ENCODE measurements at places on chromosomes 3 and 15.

DNA sequence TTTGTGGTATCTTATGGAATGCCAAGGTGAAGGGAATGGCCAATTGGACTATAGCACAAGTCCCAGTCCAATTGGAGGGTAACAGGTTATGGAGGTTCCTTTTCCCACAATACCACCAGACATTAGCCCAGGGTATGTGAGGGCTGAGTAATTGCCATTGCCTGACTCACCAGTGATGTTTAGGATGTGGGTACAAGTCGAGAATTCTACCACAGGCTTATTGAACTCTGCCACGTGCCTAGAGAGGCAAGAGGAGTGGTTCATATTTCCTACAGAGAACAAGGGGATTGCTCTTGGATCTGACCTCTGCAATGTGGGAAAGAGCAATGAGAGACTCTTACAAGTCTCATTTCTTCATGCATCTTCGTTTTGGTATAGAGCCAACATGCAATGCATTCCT, 85.0 kb upstream of the XCR1 start:
- DNase-seq, result no peak

DNA sequence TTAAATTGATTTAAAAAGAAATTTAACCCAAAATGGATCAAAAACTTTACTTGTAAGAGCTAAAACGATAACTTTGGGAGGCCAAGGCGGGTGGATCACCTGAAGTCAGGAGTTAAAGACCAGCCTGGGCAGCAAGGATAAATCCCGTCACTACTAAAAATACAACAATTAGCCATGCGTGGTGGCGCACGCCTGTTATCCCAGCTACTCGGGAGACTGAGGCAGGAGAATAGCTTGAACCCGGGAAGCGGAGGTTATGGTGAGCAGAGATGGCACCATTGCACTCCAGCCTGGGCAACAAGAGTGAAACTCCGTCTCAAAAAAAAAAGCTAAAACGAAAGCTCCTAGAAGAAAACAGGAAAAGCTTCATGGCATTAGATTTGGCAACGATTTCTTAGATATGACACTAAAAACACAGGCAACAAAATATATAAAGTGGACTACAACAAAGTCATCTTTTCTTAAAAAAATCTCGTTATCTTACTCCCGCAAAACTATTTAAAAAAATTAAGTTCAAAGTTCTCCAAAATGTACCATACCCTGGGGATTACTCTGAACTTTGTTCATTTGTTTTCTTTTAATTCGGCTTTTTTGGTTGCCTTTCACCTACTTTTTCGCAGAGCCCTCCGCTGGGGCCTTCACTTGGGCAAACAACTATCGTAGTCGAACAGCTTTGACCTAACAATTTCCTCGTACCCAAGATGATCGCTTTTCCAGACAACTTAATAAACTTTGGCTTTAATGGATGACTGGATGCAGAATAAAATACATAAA, 2.9 kb downstream of the HDDC3 start:
- DNase-seq, result no peak

GRCh38 chr3:182629521-182629920, 163.8 kb upstream of the ATP11B start:
- DNase-seq, result no peak

DNA sequence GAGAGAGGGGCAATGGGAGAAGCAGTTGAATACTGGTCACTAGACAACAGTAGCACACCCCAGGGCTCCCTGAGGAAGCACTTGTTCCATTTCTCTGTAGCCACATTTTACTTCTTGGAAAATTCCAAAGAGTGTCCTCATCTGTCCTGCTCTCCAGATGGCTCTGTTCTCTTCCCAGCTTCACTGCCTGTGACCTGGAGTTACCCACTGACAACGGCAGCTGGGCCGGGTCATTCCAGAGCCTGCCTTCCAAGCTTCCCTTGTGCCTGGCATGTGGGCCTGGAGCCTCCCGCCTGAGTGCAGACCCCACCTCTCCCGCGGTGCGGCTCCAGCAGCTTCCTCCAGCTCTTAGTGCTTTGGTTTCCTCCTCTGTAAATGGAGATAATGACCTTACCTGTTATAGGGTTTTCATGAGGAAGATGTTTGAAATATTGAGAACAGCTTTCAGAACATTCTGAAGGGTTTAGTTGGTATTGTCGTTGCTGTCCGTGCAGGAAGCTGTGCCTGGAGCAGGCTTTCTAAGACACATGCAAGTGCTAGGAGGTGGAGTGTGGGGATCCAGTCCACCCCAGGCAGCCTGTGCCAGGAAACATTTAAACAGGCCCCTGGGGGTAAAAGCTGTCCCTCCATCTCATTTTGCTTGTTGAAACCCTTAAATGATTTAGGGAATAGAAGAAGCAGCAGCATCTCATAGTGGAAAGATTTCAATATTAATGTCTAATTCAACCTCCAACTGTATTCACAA, 24.8 kb downstream of the EFCC1 start:
- DNase-seq, result no peak

GRCh38 chr3:165903885-165904630, 66.8 kb upstream of the BCHE start:
- DNase-seq, result no peak

DNA sequence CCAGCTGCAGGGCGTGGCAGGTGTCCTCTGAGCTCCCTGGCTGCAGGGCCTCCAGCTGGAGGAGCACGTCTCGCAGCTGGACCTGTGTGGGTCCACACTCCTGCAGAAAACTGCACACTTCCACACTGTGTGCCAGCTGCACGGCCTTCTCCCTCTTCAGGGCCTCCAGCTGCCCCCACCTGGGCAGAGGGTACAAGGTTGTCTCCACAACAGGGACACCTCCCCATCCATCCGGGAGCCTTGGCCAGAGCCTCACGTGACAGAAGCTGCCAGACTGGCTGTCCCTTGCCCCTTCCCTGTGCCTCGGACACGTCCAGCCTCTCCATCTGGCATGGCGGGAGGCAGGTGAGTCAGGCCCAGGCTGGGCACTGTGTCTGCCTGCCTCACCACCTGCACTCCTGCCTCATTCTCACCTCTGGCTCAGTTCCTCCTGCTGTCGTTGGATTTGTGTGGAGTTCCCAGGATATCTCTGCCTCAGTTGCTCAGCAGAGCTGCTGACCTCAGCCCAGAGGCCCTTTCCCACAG, 14.5 kb downstream of the SPTBN5 start:
- no peak for DNase-seq

- no peak for DNase-seq
Observed at GRCh38 chr15:92553317-92553716, 102.3 kb downstream of the FAM174B start.

- peak; percentile 96 for DNase-seq
Observed at GRCh38 chr3:196650740-196651311, 11.3 kb downstream of the NRROS start.

DNA sequence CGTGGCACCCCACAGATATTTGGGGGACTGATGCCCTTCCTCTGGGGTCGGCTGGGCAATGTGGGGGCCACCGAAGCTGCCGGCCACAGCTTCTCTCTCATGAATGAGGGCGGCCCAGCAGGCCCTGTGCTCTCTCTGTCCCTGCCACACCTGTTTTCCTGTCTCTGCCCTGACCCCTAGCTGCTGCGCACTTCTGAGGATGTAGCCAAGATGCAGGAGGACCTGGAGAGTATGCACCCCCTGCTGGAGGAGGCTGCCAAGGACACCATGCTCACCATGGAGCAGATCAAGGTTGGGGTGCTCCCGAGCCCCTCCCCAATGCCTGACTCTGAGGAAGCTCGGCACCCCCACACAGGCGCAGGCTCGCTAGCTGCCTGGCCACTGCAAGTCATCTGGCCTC, 59.7 kb downstream of the SEMA3G start:
- DNase-seq, result peak; percentile 25

Data from adipocyte (in vitro differentiated cells).